ENCODE measurements at places on chromosomes 1 and 21. TPM values are rescaled to one million over a fixed set of nuclear protein-coding genes. Genes with fewer than 3 reads are reported as not detected.

The AJAP1 gene
- total RNA-seq = not detected

The AADACL3 gene
- total RNA-seq = not detected

The BCAN gene
- not detected for total RNA-seq

- no peak overlapping the region for H3K4me3 ChIP-seq
- no peaks in the 10 kb centered on the region for H3K27me3 ChIP-seq
- H3K27ac ChIP-seq = no peak overlapping the region
- DNase-seq = no peak
- H3K36me3 ChIP-seq = peaks cover 19% of the 10 kb centered on the region
Measured at GRCh38 chr1:23394181-23394580, 24.5 kb upstream of the ZNF436 start.

DNA sequence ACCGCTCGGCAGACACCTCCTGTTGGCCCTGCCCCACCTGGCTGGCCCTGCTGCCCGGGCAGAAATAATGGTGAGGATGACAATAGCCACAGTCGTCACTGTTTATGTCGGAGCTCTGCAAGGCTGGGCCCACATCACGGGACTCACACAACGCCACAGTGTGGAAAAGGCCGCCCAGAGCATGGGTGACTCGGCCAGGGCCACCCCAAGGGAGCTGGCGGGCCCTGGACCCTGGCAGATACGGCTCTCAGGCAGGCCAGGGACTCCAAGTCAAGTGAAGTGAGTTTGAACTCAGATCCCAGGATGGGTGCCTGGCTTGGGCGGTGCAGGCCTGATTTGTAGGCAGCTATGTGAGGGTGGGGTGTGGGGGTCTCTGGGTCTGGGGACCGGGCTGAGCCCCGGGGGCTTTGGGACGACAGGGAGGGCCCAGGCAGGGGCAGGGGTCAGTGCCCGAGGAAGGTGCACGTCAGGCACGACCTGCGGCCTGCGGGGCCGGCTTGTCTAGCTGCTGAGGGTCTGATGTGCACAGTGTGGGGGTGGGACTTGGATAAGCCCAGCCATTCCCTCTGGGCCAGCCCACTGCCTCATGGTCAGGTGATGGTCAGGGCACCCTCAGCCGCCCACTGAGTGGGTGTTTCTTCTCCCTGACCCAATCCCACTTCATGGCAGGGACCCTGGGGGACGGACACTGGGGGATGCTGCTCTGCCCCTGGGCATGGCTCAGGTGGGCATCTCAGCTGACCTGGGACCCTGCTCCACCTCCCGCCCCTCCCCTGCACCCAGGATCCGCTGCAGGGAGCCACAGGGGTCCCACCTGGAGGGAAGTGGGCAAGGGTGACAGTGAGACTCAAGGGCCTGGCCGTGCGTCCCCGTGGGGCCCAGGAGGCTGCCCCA, 1.0 kb downstream of the RNF223 start:
- H3K4me3 ChIP-seq = peak overlapping the region; percentile 25
- peaks cover 63% of the 10 kb centered on the region for H3K27me3 ChIP-seq
- H3K36me3 ChIP-seq = no peaks in the 10 kb centered on the region
- DNase-seq = no peak
- H3K27ac ChIP-seq = no peak overlapping the region

GRCh38 chr1:153428791-153429190, 12.5 kb downstream of the S100A7A start:
- H3K27me3 ChIP-seq = no peaks in the 10 kb centered on the region
- no peak overlapping the region for H3K4me3 ChIP-seq
- H3K27ac ChIP-seq = no peak overlapping the region
- no peaks in the 10 kb centered on the region for H3K36me3 ChIP-seq
- H3K4me1 ChIP-seq = no peaks in the 10 kb centered on the region

DNA sequence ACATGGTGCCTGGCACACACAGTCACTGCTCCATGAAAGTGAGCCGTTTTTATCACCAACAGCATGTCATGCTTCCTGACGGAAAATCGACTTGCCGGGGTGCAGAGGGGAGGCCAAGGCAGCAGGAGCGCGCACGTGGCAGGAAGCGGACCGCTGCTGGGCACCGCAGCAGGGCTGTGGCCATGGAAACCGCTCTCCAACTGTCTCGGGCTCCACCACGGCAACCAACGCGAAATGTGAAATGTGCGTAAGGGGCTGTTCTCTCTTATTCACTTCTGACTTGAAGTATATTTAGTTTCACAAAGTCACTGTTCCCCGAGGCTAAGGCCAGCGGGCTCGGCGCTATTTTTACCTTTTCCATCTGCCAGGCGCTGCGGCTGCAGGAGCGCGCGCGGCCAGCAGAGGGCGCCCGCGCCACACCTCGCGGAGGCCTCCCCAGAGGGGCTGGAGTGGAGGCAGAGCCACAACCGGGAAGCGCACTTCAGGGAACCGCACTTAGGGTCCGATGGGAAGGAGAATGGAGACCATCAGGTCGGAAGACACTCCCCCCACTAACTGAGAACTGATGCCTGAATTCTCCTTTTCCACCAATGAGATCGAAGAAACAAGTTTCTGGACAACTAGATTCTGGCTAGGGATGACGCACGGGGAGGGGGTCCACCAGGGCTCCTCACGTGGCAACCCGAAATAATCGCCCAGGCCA, 19.7 kb downstream of the RCC2 start:
- no peak for DNase-seq
- H3K36me3 ChIP-seq = peaks cover 87% of the 10 kb centered on the region
- H3K4me1 ChIP-seq = no peaks in the 10 kb centered on the region
- no peaks in the 10 kb centered on the region for H3K27me3 ChIP-seq

DNA sequence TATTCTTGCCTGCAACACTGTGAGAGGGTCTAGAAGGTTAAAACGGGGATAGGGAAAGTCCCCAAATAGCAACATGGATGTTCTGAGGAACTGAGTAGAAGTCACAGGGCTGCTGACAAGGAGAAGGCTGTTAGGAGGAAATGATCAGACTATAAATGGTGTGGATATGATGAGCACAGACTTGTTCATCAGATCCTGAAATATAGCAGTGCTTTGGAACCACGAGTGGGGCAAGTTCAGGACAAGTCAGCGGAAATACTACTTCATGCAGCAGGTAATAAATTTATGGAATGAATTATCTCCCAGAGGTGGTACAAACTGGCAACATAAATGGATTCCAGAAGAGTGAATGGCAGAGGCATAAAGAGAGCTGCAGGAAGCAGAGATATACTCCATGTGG, 3.2 kb upstream of the KIAA0040 start:
- H3K4me1 ChIP-seq = peaks cover 21% of the 10 kb centered on the region
- no peaks in the 10 kb centered on the region for H3K36me3 ChIP-seq
- peaks cover 9% of the 10 kb centered on the region for H3K27me3 ChIP-seq

DNA sequence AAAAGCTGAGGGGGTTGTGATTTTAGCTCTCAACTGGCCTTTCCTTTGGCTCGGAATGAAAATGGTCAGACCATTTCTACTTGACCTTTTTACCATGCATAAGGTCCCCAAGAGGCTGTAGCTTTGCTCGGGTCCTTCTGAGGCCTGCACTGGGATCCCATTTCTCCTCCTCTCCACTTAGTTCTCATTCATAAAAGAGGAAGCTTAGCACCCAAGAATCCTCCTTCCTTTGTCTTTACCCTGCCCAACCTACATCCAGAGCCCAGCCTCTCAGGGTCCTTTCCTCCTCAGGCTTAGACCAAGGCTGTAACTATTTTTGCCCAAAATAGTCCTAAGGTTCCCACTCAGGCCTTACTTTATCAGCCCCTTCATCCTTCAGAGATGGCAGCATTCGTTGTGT, 6.0 kb upstream of the SLC27A3 start:
- peak overlapping the region; percentile 82 for H3K27ac ChIP-seq
- H3K36me3 ChIP-seq = peaks cover 8% of the 10 kb centered on the region
- no peak for DNase-seq
- no peaks in the 10 kb centered on the region for H3K27me3 ChIP-seq
- peaks cover 47% of the 10 kb centered on the region for H3K4me1 ChIP-seq

DNA sequence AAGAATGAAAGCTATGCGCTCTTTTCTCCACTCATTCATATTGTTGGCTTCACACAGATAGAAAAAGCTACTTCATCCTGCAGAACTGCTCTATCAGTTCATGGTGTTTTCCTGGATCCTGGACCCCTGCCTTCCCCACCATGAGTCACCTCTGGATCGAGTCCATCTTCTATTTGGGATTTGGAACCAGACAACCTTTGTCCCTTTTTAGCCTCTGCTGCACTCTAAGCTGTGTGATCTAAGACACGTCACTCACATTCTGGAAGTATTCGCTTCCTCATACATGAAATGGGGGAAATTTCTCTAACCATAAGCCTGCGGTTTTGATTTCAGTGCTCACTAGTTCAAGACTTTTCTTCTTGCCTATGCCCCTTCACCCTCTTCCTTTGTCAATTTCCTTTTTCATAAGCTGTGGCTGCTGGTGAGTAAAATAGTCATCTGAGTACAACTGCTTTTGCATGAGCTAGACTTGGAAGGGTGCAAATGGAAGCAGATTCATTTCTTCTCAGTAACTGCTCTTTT, 14.1 kb upstream of the DEGS1 start:
- peaks cover 23% of the 10 kb centered on the region for H3K4me1 ChIP-seq
- H3K27me3 ChIP-seq = no peaks in the 10 kb centered on the region
- no peak overlapping the region for H3K4me3 ChIP-seq
- peak; percentile 46 for DNase-seq
- no peak overlapping the region for H3K27ac ChIP-seq

All from HepG2 (cell line).